Upper lobe of right lung (tissue), 1 donor: ENCODE measurements at places on chromosomes 3 and 15. TPM values are rescaled to one million over a fixed set of nuclear protein-coding genes. Genes with fewer than 3 reads are reported as not detected.

Gene NMB
- total RNA-seq = 9.0 TPM

DNA sequence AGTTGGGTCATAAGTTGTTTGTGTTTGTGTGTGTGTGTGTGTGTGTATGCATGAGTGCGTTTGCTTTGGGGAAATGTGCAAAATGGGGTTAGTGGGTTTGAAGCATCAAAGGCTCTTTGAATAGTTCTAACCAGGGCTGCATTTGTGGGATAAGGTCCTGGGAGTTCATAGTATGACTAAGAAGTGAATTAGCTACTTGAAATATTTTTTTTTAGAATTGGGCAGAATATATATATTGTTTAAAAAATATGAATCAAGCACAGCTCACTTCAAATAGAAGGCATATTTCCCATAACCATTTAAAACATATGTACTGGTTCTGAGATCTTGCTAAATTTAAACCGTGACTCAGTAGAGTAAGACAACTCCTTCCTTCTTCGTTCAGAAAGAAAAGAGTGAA lies 43.1 kb downstream of the IGF2BP2 start:
- H3K27ac ChIP-seq = no peak overlapping the region
- DNase-seq = no peak
- no peak overlapping the region for H3K4me3 ChIP-seq
- H3K4me1 ChIP-seq = no peaks in the 10 kb centered on the region
- no peaks in the 10 kb centered on the region for H3K36me3 ChIP-seq
- H3K27me3 ChIP-seq = no peaks in the 10 kb centered on the region

DNA sequence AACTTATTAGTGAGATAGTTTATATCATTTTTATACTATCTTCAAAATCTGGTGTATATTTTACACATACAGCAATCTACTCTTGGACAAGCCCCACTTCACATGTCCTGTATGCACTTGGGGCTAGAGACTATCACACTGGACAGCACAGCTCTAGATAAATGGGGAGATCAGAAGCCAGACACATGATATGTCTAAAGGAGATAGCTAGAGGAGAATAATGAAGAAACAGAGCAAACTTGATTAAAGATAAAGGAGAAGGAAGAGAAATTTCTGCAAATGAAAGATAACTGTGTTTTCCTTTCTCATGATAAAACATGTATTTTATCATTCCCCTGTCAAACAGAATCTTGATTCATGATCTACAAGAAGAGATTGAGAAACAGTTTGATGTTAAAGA lies 13.0 kb downstream of the CPA3 start:
- no peaks in the 10 kb centered on the region for H3K4me1 ChIP-seq
- H3K4me3 ChIP-seq = no peak overlapping the region
- no peaks in the 10 kb centered on the region for H3K36me3 ChIP-seq
- no peaks in the 10 kb centered on the region for H3K27me3 ChIP-seq

Gene KCNMB3
- 2.5 TPM for total RNA-seq

Gene CLDN1
- 14.6 TPM for total RNA-seq

Gene MUSTN1
- total RNA-seq = 5.4 TPM

DNA sequence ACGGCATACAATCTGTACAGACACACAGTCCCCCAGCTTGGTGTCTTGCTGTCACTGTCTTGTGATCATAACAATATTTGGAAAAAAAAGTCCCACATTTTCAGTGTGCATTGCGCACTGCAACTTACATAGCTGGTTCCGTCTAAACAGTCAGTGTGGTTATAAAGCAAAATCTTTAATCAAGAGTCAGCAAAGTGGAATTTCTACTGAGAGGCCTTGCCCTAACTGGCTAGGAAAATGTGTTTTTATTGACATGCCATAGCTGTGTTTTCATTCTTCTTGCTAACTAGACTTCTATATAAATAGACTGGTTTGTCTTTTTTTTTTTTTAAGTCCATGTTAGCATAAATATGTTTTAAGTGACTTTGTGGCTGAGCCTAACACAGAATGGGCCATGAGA lies 174.8 kb downstream of the POLR2M start:
- no peak for DNase-seq
- H3K27me3 ChIP-seq = no peaks in the 10 kb centered on the region
- H3K36me3 ChIP-seq = no peaks in the 10 kb centered on the region
- H3K4me3 ChIP-seq = no peak overlapping the region

Gene UNC13C
- 0.14 TPM for total RNA-seq

GRCh38 chr3:195165790-195166189 lies 105.2 kb downstream of the XXYLT1 start:
- peaks cover 22% of the 10 kb centered on the region for H3K4me1 ChIP-seq
- H3K4me3 ChIP-seq = no peak overlapping the region
- no peaks in the 10 kb centered on the region for H3K27me3 ChIP-seq

- DNase-seq = no peak
- H3K4me3 ChIP-seq = no peak overlapping the region
- H3K27ac ChIP-seq = no peak overlapping the region
- no peaks in the 10 kb centered on the region for H3K4me1 ChIP-seq
Measured at GRCh38 chr3:38054499-38055001, 15.5 kb downstream of the DLEC1 start.

DNA sequence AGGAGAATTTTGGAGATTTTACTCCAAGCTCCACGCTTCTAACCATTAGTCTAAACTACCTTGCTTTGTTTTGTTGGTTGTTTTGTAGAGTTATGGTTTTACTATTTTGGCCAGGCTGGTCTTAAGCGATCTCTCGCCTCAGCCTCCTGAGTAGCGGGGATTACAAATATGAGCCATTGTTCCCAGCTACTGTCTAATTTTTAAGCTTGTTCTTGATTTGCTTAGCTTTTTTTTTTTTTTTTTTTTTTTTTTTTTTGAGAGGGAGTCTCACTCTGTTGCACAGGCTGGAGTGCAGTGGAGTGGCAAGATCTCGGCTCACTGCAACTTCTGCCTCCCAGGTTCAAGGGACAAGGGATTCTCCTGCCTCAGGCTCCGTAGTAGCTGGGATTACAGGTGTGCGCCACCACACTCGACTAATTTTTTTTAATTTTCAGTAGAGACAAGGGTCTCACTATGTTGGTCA lies 28.5 kb downstream of the EFCAB12 start:
- H3K4me1 ChIP-seq = peaks cover 11% of the 10 kb centered on the region
- no peak for DNase-seq
- peaks cover 6% of the 10 kb centered on the region for H3K36me3 ChIP-seq
- H3K27ac ChIP-seq = peak overlapping the region; percentile 93

- H3K4me1 ChIP-seq = no peaks in the 10 kb centered on the region
- no peak for DNase-seq
- H3K36me3 ChIP-seq = no peaks in the 10 kb centered on the region
- H3K4me3 ChIP-seq = no peak overlapping the region
- H3K27ac ChIP-seq = no peak overlapping the region
Measured at GRCh38 chr3:143080196-143080595, 39.4 kb upstream of the CHST2 start.

DNA sequence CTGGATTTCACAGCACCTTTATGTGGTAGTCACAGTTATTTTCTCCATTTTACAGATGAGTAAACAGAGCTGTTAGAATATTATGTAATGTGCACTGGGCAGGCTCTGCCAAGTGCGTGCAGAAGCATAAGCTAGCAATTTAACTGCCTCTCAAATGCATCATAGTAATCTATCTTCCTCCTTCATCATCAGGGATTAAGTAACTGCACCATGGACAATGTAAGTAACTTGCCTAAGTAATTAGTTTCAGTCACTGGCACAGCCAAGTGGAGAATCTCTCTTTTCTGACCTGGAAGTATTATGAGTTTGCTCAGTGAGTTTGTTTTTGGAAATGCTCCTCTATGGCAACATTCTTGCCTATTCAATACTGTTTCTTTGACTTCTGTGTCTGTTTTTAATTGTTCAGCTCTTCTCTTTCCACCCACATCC lies 260.5 kb downstream of the PTPRG start:
- H3K27ac ChIP-seq = no peak overlapping the region
- H3K27me3 ChIP-seq = no peaks in the 10 kb centered on the region
- no peaks in the 10 kb centered on the region for H3K36me3 ChIP-seq
- H3K4me1 ChIP-seq = peaks cover 16% of the 10 kb centered on the region
- DNase-seq = no peak
- H3K4me3 ChIP-seq = no peak overlapping the region

GRCh38 chr3:142963234-142963515 lies 299 bp downstream of the PAQR9 start:
- peaks cover 60% of the 10 kb centered on the region for H3K27me3 ChIP-seq
- peak overlapping the region; percentile 49 for H3K4me3 ChIP-seq
- no peak for DNase-seq
- no peak overlapping the region for H3K27ac ChIP-seq
- H3K36me3 ChIP-seq = no peaks in the 10 kb centered on the region
- no peaks in the 10 kb centered on the region for H3K4me1 ChIP-seq

- no peak for DNase-seq
- no peak overlapping the region for H3K4me3 ChIP-seq
- H3K36me3 ChIP-seq = no peaks in the 10 kb centered on the region
- no peaks in the 10 kb centered on the region for H3K4me1 ChIP-seq
Measured at GRCh38 chr3:96267577-96267976, 546.8 kb upstream of the EPHA6 start.
